ENCODE measurements at places on chromosomes 5 and 9.

GRCh38 chr5:171127314-171127713, 181.7 kb upstream of the TLX3 start:
- no peak for DNase-seq

DNA sequence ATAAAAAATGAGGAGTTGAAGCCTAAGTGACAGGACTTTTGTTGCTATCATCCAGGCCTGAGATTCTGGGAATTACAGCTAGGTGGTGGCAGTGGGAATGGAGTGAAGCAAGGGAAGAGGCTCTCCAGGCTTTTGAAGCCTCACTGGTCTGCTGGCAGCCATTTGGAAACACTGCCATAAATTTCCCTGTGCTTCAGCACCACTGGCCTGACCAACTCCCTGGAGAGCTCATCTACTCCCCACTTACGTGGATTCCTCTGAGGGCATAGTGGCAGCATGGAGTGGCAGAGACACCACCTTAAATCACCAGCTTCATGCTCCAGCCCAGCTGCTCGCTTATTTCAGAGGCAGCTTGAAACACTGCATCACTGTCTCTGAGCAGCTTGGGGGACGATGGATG, 518.2 kb downstream of the TLR4 start:
- DNase-seq: no peak

DNA sequence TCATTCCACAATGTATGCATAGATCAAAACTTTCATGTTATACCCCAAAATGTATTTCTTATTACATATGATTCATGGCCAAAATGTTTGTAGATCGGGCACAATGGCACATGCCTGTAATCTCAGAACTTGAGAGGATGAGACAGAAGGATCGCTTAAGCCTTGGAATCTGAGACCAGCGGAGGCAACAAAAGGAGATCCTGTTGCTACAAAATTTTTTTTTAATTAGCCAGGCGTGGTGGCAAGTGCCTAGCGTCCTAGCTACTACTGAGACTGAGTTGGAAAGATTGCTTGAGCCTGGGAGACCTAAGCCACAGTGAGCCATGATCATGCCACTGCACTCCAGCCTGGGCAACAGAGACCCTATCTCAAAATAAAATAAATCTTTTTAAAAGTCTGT, 89.9 kb downstream of the MAPKAP1 start:
- no peak for DNase-seq

GRCh38 chr9:33468215-33468730, 5.5 kb downstream of the NOL6 start:
- no peak for DNase-seq

DNA sequence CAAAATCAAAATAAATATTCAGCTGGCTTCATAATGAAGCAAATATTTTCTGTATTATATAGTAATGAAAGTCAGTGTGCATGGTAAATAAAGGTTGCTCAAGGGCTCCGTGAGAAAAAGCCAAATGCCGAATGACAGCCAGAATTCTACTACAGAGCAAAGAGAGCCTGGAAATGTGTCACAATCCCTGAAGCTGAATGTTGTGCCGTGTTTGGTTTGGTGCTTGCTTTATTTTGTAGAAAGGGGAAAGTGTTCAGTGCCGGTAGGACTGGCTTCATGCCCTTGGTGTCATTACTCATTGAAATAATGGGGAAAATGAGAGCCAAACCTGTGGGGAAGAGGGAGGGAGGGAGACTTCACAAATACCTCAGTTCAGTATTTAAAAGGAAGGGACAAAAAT, 26.8 kb upstream of the ADAMTSL1 start:
- DNase-seq: no peak

- DNase-seq: no peak
Measured at GRCh38 chr9:106981396-106982287, 118.7 kb downstream of the ZNF462 start.
